ENCODE measurements at places on chromosomes 3 and 15.

- peak; percentile 12 for DNase-seq
Measured at GRCh38 chr3:172550347-172550943, 27.2 kb upstream of the TNFSF10 start.

DNA sequence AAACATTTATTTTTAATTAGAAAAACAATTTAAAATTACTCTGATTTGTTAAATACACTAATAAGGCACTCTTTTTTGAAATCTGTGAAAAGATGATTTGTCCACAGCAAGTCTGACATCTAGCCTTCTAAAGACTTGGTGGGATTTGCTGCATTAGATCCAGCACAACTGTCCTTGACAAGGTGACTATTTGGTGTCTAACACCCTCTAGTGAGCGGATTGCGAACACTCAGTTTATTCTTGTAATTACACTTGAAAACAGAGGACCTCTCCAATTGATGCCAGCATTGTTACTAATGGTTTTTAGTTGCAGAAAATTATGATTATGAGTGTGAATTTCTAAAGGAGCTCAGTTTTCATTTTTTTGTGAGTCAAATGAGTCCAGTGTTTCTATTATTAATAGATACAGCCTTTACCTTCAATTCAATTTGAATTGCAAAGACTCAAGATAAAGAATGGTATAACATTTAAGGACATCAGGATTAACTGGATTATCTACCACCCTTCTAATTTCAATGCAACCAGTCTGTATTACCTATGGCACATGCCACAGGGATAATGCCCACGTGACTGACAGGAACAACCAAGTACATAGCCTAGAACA lies 29.7 kb upstream of the STRIT1 start:
- no peak for DNase-seq

DNA sequence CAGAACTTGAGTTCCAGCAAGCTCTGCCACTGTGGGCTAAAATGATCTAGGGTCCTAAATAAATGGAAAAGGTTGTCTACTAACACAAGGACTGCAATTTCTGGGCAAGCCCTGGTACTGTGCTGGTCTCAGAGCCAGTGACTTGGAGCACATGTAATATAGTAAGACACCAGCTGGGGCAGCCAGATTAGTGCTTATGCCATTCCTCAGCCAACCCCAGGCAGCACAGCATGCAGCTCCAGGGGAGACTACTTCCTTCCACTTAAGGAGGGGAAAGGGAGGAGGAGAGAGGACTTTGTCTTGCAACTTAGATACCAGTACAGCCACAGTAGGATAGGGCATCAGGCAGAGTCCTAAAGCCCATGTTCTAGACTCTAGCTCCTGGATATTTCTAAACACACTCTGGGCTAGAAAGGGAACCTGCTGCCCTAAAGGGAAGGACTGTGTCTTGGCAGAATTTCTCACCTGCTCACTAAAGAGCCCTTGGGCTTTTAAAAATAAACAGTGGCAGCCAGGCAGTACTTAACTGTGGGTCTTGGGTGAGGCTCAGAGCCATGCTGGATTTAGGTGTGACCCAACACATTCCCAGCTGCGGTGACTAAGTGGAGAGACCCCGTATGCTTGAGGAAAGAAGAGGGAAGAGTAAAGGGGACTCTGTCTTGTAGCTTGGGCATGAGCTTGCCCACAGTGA lies 223.7 kb upstream of the BCHE start:
- DNase-seq = no peak

DNA sequence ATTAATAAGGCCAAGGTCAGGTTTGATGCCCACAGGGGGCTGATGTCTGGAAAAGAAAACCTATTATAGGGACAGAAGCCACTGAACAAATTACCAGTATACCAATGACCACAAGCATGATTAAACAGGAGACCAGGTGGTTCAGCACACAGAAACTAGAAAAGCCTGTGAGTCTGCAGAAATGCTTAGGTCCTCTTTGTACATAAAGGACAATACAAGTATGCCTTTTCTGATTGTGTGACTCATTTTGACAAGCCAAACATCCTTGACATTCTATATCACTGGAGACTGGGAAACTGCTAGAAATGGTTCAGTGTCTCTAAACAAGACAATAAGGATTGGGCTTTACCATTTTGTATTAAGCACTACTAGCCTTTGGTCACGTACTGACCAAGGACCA lies 113.2 kb upstream of the MYO5C start:
- DNase-seq = no peak

DNA sequence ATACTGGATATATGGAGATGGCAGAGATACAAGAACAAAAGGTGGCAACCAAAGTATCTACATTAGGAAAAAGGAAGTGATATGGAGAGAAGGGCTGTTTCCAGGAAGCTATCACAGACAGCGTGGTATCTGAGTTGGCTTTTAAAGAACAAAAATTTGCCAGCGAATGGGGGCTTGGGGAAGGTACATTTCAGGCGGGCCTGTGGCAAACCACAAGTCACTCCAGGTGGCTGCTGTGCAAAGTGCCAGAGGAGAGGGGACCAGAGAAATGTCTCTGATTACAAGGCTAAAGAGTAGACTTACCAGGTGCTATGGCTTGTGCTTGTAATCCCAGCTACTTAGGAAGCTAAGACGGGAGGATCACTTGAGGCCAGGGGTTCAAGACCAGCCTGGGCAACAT lies 91.1 kb downstream of the MSL2 start:
- no peak for DNase-seq

DNA sequence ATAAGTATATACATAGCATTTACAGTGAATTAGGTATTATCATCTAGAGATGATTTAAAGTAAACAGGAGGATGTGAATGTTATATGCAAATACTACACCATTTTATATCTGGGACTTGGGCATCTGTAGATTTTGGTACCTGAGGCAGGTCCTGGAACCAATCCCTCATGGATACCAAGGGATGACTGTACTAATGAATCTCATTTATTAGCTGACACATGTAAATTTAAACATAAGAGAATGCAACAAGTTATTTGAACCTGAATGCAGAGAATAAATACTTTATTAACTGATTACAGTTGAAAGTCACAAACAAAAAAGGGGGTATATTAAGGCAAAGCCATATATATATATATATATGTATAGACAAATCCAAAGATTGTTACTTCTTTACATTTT lies 23.1 kb upstream of the CMTM6 start:
- DNase-seq = no peak

DNA sequence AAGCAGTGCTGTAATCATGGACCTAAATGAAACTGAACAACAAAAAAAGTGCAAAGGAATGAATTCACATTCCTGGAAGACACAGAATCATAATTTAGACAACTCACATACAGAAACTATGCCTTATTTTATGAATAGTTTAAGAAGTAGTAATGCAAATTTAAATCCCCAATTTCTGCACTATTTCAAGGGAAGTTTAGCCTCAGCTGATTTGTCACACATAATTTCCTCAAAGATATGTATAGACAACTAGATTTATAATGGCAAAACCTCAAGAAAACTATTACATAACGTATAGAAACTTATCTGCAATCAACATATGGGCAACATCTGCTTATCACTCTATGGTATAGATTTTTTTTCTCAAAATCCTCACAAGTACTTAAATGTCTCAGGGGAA lies 7.8 kb upstream of the PTX3 start:
- no peak for DNase-seq

- DNase-seq = no peak
Measured at GRCh38 chr3:127552038-127552437, 38.5 kb downstream of the TPRA1 start.

DNA sequence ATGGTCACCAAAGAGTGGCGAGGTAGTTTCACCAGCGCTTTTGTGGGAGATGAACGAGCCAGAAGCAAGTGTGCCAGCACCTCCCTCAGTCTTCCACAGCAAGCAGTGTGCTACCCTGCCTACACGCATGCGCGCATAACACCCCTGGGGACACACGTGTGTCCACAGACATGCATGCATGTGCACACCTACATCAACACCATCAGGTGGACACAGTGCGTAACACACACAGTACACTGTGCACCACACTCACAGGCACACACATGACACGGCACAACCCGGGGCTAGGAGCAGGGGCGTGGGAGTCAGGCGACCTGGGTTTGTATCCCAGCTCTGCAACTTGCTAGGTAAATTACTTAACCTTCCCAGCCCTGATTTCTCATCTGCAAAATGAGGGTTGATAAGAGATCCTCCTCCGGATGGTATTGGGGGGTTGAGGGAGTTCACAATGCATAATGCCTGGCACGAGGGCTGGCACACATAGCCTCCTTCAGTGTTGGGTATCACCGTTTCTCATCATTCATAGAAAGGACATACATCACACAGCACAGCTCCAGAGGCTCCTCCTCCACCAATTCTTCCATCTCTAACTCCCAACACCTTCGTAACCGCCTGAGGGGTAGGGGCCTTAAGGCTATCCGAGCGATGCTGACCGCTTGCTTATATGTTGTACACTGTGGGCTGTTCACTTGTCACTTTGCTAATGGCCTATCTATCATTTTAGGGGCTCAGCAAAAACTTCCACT lies 174.9 kb downstream of the SMAD6 start:
- DNase-seq = no peak

DNA sequence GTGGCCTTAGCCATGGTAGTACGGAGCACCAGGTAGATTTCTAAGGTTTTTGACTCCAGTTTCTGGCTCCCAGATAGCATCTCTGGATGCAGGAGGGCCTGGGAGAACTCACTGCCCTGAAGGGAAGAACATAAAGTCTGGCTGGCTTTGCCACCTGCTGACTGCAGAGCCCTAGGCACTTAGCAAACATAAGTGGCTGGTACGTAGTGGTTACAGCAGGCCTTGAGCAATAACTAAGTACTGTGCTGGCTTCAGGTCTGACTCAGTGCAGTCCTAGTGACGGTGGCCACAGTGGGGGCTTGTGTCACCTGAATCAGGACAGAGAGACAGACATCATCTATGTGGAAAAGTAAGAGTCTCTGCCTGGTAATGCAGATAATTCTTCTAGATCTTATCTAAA lies 871.1 kb downstream of the PDCD6IP start:
- no peak for DNase-seq

DNA sequence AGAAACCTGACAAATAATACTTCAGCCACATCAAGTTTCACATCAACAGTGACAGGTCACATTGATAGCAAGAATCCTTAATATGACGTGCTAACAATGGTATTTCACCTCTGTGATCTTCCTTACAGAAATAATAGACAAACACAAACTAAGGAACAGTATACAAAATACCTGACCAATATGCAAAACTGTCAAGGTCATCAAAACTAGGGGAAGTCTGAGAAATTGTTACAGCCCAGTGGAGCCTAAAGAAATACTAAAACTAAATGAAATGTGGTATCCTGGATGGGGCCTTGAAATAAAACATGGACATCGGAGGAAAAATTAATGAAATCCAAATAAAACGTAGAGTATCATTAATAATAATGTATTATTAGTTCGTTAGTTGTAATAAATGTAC lies 422.0 kb upstream of the ZNF385D start:
- no peak for DNase-seq

DNA sequence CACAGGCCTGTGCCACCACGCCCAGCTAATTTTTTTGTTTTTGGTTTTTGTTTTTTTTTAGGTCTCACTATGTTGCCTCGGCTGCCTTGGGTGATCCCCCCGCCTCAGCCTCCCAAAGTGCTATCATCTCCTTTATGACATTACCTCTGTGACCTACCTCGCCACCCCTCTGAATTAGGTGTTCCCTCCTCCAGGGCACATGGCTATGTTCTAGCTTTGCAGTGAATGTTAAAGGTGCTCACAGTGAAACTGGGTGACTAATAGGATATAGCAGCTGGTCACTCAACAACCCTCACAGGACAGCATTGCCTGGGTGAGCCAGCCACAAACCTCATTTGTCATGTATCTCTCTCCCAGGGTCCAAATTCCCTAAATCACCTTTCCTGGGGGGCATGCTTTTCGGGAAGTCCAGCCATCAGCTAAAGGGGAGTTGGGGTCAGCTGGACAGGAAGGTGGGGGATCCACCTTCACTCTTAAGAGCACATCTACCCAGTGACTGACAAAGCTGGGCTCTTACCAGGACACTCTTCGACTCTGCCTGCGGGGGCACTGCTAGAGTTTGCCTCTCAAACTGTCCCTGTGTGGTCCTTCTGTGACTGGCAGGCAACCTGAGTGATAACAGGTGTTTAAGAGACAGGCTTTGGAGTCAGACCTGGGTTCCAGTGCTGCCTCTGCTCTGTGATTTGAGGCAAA lies 1.6 kb upstream of the TTLL3 start:
- peak; percentile 35 for DNase-seq

DNA sequence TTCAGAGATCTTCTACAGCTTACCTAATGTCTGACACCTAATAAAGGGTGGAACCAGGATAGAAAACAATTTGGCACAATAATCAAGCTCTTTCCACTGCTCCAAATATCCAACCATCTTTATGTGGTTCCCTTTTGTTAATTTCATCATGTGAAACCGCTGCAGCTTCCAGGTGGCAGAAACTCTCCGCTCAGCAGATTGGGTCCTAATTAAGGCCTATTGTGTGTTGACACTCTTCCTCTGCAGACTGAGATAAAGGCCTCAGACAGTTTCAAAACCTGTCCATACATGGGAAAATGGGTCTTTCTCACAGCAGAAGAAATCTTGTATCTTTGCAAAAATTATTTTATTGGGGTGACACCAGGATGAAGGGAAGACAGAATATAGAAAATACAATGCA lies 1002.4 kb upstream of the SEMA6D start:
- DNase-seq = no peak

GRCh38 chr15:37124331-37124730 lies 24.0 kb upstream of the MEIS2 start:
- no peak for DNase-seq

DNA sequence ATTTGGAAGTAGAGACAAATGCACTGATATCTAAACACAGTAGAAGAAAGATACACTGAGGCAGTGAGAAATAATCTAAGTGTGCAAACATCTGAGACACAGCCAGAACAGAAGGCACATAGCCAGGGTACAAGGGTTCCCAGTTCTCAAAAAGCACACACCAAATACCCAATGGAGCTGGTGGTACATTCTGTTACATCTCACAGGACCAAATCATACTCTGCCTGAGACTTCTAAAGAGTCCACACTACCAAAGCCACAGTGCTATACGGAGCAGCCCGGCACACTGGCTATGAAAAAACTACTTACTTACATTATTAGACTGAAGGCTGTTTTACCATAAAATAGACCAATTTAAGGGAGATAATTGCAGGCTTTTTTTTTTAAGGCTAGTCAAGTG lies 19.3 kb downstream of the CLPX start:
- DNase-seq = no peak

DNA sequence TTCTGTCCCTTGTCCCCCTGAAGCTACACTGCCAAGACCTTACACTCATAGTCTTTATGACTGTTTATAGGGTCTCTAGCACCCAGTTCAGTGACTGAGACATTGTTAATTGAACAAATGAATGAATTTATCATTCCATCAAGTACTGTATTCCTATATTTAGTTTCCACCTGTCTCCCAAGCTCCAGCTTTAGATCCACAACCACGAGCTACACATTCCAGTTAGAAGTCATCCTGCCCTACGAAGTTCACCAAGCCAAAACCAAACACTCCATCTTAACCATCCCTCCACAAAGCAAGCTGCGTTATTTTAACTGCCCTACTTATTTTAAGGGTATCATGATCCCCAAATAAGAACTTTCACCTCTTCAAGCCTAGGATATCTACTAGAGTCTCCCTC lies 31.3 kb downstream of the TNIK start:
- DNase-seq = no peak
